ENCODE measurements at places on chromosomes 6 and 20.

- no peak for DNase-seq
Measured at GRCh38 chr6:119661628-119662027, 312.1 kb upstream of the MAN1A1 start.

DNA sequence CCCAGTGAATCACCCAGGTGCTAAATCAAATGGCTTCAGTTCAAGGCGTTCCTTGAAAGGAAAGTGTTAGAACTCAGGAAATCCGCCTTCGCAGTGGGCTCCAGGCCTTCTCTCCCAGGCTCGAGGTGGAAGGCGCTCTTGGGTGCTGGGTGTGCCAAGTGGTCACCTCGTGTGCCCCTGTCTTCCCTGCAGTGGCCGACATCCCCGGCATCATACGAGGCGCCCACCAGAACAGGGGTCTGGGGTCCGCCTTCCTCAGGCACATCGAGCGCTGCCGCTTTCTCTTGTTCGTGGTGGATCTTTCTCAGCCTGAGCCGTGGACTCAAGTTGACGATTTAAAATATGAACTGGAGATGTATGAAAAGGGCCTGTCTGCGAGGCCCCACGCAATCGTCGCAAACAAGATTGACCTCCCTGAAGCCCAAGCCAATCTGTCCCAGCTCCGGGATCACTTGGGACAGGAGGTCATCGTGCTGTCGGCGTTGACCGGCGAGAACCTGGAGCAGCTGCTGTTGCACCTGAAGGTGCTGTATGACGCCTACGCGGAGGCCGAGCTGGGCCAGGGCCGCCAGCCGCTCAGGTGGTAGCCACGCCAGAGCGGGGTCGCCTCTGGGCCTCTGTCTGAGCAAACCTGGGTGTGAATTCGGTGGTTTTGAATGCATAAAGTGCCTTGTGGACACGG lies 17.8 kb downstream of the MTG2 start:
- no peak for DNase-seq

DNA sequence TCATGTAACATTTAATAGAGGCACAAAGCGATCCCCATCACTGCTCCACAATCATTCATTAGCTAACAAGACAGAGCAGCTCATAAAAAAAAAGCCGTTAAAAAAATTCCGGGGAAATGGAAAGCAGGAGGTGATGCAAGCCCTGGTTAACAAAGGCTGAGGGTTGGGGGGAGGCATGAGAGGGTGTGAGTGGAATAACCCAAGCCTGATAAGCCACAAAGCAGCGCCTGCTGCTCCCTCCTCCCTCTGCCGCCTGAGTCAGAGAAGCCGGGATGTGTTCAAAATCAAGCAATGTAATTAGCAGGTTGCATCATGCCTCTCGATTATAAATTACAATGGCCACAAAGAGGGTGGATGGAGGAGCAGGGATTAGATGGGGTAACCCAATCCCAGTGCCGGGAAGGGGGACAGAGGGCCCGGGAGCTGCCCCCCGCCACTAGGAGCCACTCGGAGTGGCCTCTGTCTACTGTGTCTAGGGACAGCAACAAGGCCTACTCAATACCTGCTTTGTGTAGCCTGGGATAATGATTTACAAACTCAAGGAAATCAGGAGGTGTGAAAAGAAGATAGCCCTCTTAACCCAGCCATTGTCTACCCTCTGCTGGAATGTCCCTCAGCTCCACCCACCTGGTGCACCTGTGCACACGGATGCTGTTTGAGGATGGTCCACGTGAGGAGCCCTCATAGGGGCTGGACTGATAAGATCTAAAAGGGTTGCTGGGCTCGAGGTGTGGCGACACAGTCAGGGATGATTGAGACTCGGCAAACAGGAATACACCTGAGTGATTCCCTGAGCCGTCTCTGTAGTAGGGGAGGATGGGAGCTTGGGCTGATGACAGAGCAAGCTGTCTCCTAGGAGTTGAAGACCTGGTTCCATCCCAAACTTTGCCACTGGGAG lies 156.9 kb downstream of the VEGFA start:
- no peak for DNase-seq

DNA sequence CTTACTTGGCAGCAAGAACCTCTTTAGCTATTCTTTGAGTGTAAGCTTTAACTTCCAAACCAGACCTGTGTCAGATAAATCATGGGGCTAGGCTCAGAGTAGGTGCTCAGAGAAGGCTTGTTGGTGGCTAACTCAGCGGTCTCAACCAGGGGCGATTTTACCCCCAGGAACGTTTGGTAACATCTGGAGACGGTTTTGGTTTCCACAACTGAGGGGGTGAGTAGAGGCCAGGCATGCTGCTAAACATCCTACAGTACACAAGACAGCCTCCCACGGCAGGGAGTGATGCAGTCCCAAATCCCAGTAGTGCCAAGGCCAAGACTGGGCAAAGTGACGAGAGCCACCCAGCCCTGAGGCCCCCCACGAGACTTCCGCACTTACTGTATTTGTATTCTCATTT lies 59.2 kb downstream of the RAB44 start:
- no peak for DNase-seq

DNA sequence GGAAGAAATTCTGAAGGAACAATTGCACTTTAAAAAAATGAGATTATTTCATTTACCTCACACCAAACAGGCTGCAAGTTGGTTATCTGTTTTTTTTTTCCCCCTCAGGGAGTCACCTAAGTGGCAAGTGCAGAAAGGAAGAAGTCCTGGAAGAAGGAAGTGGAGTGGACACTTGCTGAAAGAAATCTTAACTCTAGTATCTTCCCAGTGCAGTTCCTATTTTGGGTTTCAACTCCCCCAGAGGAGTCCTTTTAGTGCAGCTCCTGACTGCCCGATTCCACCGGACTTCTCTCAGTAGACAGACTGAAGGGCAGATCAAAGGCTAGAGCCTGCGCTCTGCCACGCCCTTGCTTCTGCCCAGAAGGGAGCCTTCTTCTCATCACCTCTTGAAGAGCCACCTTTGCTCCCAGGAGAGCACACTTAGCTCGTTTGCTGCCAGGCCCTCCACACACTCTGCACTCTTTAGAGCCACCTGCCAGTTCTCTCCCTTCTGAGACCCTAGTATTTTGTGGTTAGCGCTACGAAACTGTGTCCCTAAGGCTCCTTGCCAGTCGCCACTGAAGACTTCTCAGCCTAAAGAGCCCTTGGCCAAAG lies 4.9 kb downstream of the MTCL3 start:
- no peak for DNase-seq

- DNase-seq, result no peak
Measured at GRCh38 chr6:44349904-44350649, 7.6 kb downstream of the SPATS1 start.

DNA sequence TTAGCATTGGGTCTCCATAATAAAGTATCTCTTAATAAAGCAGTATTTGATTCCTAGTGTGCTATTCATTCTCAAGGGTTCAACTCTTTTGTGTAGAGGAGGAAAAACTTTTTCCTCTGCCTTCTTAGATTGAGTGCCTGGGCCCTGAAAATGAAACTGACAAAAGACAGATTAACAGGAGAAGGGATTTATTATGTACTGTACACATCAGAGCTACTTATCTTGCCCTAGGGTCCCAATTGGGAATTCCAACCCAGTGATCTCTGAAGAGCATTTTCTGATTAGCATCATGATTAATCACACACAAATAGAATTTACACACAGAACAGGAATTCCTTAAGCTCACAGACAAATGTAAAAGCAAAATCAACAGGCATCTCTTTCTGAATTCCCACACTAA lies 128.9 kb downstream of the CD164 start:
- no peak for DNase-seq

DNA sequence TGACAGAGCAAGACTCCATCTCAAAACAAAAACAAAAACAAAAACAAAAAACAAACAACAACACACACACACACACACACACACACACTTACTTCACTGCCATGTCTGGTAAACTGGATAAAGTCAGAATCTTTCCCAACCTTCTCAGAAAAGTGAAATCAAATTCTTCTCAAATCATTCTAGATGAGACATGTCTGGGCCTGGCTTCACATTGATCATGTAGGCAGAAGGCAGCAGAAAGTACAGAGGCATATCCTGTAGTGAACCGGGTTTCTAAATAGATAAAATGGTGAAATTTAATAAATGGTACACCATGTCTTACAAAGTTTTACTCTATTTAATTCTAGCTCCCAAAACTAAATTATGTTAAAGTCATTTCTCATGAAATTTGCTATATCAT lies 14.9 kb upstream of the MRS2 start:
- no peak for DNase-seq

DNA sequence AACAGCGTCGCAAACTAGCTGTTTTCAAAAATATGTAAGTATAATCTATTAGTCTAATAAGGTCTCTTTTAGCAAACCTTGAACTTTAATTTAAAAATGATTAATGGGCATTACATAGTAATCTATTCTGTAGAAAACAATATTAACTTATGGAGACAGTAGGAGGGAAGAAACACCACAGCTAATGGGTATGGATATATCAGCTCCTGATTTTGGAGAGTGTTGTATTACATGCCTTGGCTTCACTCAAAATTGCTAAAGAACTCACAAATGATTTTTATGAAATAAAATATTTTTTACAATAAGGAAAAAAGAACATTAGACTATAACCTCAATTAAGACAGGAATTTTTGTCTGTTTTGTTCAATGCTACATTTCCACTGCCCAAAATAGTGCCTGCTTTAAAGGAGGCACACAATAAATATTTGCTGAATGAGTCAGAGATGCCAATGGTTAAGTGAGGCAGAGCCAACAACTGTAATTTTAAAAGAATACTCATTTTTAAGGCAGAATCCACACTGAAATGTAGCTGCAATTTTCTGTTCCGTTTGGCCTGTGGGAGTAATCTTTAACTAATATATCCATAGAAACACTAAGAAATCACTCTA lies 15.7 kb downstream of the ATG5 start:
- no peak for DNase-seq

DNA sequence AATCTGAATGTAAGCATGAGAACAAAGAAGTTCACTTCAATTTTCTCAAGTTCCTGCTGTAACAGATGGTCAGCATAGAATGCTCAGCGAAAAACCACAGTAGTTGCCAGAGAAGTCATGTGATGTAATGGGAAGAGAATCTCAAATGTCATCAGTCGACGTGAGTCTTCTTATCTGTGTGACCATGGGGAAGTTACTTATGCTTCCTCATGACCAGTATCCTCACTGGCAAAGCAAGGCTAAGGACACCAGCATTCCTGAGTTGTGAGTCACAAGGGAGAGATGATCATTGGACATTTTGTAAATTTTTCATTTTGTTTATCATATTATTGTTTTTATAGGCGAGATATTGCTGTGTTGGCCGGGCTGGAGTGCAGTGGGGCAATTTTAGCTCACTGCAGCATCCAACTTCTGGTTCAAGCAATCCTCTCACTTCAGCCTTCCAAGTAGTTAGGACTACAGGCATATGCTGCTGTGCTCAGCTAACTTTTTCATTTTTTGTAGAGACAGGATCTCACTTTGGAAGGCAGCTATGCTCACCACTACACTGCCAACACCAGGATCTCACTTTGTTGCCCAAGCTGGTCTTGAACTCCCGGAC lies 21.9 kb downstream of the SGK1 start:
- no peak for DNase-seq

GRCh38 chr6:116424001-116424400 lies 37.2 kb upstream of the CALHM6 start:
- no peak for DNase-seq

- no peak for DNase-seq
Measured at GRCh38 chr6:41348934-41349333, 13.5 kb downstream of the NCR2 start.

DNA sequence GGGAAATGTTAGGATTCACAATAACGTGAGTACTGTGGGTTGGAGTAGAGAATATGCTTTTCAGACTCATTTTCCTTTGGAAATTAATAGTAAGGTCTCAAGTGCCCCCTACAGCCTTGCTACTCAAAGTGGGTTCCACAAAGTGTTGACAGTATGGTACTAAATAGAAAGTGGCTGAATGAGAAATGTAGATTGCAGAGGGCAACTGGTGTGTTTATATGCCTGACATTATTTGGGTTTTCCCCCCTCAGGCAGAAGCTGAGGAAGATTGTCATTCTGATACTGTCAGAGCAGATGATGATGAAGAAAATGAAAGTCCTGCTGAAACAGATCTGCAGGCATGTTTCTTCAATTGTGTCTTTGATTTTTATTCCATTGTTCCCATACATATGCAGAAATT lies 5.6 kb downstream of the FBXO9 start:
- DNase-seq, result no peak

DNA sequence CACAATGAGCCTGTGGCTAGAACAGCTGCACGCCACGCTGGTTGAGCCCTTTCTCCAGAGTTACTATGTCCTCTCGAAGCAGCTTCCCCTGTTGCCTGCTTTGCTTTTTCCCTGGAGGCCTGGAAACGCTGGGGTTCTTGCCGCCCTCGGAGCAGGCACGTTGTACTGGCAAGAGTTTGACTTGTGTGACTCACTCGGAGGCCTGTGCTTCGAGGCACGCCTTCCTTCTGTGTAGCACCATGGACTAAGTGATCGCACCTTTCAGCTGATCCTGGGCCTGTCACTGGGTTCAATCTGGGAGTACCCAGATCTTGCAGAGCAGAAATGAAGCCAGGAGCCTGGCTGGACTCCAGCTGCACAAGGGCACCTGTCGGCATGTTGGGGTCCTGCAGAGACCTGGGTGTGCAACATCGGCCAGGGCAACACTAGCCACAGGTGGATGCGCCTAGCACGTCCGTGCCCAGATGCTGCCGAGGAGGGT lies 5.2 kb downstream of the INSM1 start:
- no peak for DNase-seq

DNA sequence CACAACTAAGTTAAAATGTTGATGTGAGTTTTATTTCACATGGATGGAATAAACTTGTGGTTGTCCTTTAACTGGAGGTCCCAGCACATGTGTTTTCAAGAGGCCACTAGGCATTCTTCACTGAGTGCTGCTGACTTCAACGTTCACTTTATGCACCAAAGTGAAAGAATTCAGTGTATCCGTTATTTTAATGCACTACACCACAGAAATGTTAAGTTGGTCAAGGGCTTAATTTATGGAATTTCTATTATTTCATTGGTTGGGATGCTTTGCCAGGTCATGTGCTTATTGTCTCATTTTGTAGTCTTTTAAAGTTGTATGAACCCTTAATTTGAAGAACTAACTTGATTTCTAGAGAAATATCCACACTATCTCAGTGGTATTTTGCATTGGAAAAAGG lies 106.4 kb downstream of the PPP1R14C start:
- no peak for DNase-seq

GRCh38 chr20:61230166-61230565 lies 21.9 kb upstream of the CDH4 start:
- DNase-seq, result no peak

DNA sequence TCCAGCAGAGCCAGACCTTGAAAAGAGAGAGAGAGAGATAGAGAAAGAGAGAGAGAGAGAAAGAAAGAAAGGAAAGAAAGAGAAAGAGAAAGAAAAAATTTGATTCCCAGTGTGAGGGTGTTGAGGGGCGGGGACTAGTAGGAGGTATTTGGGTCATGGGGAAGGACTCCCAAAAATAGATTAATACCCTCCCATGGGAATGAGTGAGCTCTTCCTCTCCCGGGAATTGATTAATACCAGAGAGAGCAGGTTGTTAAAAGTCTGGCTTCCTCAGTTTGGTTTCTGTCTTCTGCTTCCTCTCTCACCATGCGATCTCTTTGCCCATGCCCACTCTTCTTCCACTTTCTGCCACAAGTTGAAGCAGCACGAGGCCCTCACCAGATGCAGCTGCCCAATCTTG lies 28.8 kb upstream of the CFAP206 start:
- no peak for DNase-seq

Data from CD4-positive, alpha-beta T cell treated with Interleukin-15 for 4 hours (primary cell).